Anterior cingulate cortex (tissue), 58 donors: ENCODE measurements at places on chromosomes 4 and X.
A peak's percentile ranks its signal among the peaks of the same experiment; 100 is the strongest.

GRCh38 chrX:151776181-151776731, 41.7 kb downstream of the CNGA2 start:
- no peak for DNase-seq

DNA sequence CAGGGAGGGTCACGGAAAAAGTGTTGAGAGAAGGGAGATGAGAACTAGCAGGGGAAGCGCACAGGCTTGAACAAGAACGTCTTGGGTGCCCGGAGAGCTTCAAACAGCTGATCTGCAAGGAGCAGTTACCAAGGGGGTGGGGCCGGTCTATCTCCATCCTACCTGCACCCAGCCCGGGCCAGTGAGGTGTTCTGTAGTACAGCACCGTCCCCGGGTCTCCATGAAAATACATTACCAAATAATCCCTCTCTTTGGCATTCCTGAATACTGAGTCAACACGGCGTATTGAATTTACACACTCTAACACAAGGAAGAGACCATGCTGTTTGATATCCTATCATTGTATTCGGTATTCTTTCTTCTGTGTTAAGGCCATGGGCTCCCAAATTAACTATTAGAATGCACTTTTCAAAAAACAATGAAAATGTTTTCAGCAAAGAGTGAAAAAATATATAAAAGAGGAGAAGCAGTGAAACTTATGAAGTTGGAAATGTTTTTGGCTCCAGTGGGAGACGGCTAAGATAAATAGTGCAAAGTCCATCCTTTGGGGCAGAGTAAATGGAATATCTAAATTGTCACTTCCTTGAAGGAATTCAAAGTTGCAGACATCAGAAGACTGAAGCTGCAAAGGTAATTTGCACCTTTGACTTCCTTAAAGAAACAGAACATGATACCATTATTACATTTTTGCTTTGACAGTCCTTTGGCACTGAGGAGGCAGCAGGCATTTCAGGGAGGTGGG, 90.3 kb downstream of the DHRSX start:
- no peak for DNase-seq

DNA sequence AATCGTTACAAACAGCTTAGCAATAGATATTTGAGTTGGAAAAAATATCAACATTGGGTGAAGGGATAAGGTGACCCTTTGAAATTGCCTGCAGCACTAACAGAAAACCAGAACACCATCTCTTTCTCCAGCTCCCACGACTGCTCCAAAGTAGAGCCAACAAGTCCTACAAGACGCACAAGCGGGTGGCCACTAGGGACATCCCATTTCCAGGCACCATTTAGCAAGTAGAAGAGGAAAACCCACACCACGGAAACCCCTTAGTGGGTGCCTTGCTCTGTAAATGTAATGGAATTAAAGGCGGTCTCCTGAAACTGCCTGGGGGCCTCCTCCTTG, 1.9 kb downstream of the ARHGAP6 start:
- DNase-seq = no peak

GRCh38 chr4:45477311-45477733, 646.5 kb downstream of the GABRG1 start:
- no peak for DNase-seq

- no peak for DNase-seq
Observed at GRCh38 chrX:11209798-11210414, 83.3 kb upstream of the AMELX start.

DNA sequence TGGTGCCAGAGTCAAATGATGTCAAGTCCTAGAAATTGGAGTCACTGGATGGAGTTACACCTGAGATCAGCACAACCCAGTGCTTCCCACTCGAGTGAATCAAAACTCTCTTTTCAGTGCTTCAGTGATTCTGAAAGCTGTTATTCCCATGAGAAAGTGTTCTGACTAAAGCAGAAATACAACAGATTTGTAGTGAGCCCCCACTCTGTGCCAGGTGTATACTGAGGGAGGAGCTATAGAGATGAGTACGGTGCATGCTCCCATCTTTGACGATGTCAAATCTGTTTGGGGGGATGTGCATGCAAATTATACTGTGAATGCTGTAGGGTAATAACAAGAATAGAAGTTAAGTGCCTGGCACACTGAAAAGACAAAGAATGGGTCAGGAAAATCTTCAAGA, 330.2 kb downstream of the HS3ST1 start:
- DNase-seq = no peak

GRCh38 chr4:58658701-58659100, 1548.5 kb upstream of the IGFBP7 start:
- no peak for DNase-seq

GRCh38 chrX:16712548-16713155, at the start of gene CTPS2:
CTPS2 (minus strand) TSS chrX:16712669; CDS start chrX:16702902, 9,767 bp downstream.
- peak; percentile 20 for DNase-seq
